ENCODE measurements at places on chromosomes 1 and 21. TPM values are rescaled to one million over a fixed set of nuclear protein-coding genes. Genes with fewer than 3 reads are reported as not detected.

GRCh38 chr1:54940042-54940441 lies 40.4 kb upstream of the TMEM61 start:
- peaks cover 3% of the 10 kb centered on the region for H3K4me1 ChIP-seq
- H3K27me3 ChIP-seq = no peaks in the 10 kb centered on the region
- no peak for DNase-seq
- H3K27ac ChIP-seq = no peak overlapping the region
- H3K36me3 ChIP-seq = no peaks in the 10 kb centered on the region
- no peak overlapping the region for H3K4me3 ChIP-seq

C1orf210 gene
- total RNA-seq = not detected

PDZK1 gene
- not detected for total RNA-seq

- no peak for DNase-seq
- H3K4me3 ChIP-seq = no peak overlapping the region
- no peaks in the 10 kb centered on the region for H3K36me3 ChIP-seq
- H3K27me3 ChIP-seq = no peaks in the 10 kb centered on the region
Observed at GRCh38 chr1:24558455-24558854, 2.6 kb downstream of the NCMAP start.

DNA sequence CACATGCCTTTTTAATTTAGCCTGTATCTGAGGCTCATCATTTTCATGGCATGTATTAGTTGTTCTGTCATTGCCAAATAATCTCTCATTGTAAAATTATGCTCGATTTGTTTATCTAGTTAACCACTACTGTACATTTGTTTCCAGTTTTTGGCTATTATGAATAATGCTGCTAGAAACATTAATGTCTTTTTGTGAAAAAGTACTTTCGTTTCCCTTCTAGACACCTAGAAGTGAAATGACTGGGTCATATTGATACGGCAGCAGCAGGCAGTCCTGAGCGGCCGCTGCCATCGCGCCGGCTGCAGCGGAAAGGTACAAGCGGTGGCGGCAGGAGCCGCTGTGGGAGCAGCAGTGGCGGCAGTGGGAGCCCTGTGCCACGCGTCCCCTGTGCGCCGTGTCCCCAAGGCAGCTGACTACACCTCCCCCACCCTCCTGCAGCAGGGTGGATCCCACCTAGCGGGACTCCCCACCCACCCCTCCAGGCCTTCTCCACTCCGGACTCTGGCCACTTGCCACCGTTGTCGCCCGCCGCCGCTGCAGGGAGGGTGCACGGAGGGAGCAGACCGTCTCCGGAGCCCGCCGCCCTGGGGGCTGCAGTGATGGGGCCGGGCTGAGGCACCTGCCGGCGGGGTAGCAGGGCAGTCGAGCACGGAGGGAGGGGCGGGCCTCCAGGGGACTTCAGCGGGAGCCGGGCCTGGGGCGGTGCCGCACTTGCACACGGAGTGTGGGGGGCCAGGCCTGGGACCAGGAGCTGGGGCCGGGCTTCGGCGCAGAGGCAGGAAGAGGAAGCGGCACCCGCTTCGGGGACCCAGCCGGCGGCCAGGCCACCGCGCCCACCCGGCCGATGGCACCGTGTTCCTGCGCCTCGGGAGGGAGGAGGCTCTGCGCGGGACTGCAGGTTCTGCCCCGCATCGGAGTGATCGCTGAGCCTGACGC lies 66.8 kb upstream of the RGS7 start:
- H3K27ac ChIP-seq = no peak overlapping the region
- H3K4me3 ChIP-seq = no peak overlapping the region
- peaks cover 15% of the 10 kb centered on the region for H3K27me3 ChIP-seq
- peaks cover 4% of the 10 kb centered on the region for H3K4me1 ChIP-seq

Data from T-cell (primary cell).